Hematopoietic multipotent progenitor cell (in vitro differentiated cells): ENCODE measurements at places on chromosomes 11 and 22.
A peak's percentile ranks its signal among the peaks of the same experiment; 100 is the strongest.

- no peak for DNase-seq
These were observed 9.4 kb upstream of the MDK start for GRCh38 chr11:46372086-46372485.

DNA sequence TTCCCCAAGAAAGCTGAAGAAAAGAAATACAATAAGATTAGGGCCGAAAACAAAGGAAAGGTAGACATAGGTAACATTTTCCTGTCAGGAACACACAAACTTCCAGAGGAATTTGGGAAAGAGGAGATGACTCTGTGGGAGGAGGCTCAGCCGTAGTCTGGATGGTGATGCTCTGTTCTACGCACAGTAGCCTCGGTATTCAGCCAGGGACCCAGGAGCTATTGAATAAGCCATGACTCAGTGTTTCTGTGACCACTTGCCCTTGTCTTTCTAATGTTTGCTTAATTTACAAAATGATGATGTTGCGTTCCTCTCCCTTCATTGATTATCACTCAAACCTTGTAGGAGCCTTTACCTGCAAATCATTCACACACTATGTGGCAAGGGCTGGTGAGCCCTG, 745.0 kb downstream of the NTM start:
- DNase-seq, result no peak

GRCh38 chr22:35470903-35471321, 69.7 kb upstream of the RASD2 start:
- DNase-seq, result no peak

DNA sequence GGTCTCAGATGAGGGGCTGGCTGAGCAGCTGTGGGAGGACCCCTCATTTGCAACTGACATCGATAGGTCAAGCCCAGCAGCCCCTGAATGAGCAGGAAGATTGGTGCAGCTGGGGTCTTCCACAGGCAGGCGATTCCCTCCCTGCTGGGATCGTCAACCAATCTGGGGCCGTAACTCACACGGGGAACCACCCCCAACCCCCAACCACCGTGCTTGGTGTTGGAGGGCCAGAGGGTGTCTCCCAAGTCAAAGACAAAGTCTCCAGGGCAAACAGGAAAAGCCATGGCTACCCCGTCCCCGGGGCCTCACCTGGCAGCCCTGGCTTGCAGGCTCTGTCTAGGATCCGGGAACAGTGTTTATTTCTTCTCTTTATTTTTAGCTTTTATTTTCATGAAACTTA, 26.9 kb upstream of the SCUBE1 start:
- DNase-seq, result no peak

DNA sequence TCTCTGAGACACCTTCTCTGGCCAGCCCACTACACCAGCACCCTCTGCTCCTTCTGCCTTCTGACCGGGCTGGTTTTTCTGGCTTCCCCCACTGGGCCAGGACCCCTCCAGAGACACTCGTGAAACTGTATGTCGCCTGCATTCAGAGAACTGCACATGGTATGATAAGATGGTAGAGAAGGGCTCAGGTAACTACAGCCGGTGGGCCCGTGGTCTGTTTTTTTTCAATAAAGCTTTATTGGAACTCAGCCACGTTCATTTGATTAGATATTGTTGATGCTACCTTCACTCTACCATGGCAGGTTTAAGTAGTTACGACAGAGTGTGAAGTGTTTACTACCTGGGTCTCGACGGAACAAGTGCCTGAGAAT, 514.0 kb downstream of the TBC1D22A start:
- DNase-seq, result no peak

GRCh38 chr11:83302151-83302550, 16.0 kb upstream of the CCDC90B start:
- DNase-seq, result peak; percentile 19
